GDM1 (cell line): ENCODE measurements at places on chromosomes 2 and 18.

DNA sequence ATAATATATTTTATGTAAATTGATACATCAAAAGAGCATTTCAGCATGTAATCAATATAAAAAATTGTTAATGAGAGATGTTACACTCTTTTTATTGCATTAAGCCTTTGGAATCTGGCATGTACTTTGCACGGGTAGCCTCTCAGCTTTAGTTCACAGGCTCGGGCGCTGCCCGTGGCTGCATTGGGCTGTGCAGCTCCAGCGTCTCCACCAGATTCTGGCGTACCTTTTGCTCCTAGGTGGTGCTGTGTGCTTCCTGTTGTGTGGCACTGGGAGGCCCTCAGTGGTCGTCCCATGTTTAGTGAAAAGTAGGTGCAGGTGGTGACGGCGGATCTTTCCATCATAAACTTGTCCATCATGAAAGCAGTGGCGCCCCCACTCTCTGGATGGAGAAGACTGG, 24.4 kb downstream of the LRRFIP1 start:
- no peak for DNase-seq

GRCh38 chr2:30412047-30412683, 34.9 kb upstream of the LCLAT1 start:
- DNase-seq = no peak

DNA sequence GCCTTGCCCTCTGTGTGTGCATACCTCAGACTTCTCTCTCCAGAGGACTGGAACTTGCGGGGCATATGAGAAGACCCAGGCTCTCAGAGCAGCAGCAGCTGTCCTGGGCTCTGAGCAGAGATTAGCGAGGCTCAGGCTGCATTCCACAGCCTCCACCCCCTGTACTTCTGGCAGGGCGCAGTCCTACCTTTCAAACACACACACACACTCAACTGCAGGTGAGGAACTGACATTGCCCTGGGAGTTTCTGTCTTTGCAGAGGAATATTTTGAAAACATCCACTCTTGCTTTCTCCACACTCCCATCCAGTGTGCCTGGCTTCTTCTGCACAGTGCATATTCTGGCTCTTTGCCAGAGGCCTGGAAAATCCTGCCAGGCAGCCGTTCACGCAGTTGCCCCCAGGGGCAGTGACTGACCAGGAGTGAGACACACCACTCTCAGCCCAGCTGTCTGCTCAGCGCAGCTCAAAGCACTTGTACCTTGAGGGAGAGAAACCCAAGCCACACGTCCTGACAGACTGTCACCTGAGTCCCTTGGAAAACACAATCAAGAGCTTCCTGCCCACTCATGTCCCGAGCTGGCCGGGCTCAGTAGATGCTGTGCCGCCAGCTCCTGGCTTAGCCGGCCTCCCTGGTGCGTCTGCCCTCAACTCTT, 460.8 kb downstream of the RNF144A start:
- DNase-seq = no peak

DNA sequence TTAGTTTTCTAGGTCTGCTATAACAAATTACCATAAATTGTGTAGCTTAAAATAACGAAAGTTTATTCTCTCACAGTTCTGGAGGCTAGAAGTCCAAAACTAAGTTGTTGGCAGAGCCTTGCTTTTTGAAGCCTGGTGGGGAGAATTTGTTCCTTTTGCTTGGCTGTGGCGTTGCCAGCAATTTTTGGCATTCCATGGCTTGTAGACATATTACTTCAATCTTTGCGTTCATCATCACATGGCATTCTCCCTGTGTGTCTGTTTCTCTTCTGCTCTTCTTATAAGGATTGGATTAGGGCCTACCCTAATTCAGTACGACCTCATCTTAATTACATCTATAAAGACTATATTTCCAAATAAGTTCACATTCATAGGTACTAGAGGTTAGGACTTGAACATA, 217.7 kb downstream of the MBD5 start:
- DNase-seq = no peak

- DNase-seq = no peak
Measured at GRCh38 chr2:60671966-60672365, 84.1 kb upstream of the PAPOLG start.
